ENCODE measurements at places on chromosomes 5 and 9.

GRCh38 chr5:82821846-82822633 lies 255.2 kb downstream of the TMEM167A start:
- DNase-seq = no peak

DNA sequence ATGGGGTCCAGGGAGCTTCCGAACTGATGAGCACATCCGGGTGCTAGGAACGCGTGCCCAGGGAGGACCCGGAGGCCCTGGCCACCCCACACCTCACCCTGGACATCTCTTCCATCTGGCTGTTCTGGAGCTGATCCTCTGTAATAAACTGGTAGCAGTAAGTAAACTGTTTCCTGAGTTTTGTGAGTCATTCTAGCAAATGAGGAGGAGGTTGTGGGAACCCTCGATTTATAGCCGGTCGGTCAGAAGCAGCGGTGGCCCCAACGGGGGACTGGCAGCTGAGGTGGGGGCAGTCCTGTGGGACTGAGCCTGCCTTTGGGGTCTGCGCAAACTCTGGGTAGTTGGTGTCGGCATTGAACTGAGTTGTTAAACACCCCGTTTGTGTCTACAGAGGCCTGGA lies 15.4 kb upstream of the UBAC1 start:
- no peak for DNase-seq

DNA sequence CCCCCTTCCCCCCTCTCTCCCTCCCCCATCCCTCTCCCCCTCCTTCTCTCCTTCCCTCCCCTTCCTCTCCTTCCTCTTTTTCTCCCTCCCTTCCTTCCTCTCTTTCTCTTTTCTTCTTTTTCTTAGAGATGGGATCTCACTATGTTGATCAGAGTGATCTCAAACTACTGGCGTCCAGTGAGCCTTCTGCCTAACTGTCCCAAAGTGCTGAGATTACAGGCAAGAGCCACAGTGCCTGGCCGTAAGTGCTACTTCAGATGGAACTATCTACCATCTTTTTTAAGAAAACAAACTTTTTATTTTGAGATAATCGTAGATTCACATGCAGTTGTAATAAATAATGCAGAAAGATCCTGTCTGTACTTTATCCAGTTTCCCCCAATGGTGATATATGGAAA lies 6.3 kb downstream of the RCL1 start:
- DNase-seq = no peak

DNA sequence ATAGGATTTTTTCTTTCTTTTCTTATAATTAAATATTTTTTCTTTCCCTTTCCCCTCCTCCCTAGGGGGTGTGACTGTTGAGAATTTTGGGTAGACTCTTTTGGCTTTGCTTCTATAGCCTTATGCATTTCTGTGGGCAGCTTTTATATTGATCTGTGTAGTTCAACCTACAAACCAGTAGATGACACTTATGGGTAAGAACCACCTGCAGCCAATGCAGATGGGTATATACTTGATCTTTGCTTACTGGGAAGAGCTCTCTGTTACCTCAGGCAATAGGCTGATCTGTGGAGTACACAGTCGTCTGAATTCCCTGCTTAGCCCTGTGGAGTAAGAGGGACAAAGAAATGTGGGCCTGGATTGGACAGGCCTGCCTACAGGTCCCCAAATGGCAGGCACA lies 102.7 kb upstream of the STARD4 start:
- DNase-seq = no peak

GRCh38 chr5:64665243-64665642 lies 25.1 kb upstream of the SHISAL2B start:
- no peak for DNase-seq

DNA sequence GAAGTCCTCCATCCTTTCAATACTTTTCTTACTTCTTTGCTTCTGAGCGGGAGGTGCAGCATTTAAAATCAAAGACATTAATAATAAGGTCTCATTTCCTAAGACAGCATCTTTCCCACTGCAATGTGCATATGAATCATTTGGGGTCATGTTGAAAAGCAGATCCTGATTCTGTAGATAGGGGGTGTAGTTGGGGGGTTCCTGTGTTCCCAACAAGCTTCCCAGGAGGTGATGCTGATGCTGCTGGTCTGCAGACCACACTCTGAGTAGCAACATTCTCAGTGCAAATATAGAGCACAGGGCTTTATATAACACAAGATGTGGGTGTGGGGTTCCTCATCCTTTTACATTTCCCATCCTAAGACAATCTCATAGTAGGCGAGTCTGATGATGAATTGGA lies 126.5 kb upstream of the PALM2AKAP2 start:
- no peak for DNase-seq

DNA sequence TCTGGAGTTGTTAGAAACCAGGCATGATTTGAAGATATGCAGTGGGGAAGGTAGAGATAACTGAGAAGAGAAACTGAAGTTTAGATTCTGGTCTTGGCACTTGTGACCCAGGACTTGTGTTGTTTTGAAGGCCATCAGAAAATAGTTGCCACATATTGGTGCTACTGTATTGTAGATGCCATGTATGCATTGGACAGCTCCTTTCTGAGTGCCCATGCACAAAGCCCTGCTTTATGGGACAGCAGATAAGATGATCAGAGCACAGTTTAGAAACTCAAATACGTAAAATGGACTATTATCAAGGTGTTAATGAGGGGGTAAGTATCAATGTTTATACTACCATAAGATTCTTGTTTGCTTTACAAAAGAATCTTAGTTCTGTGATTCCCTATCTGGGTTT lies 84.9 kb downstream of the KIF4B start:
- no peak for DNase-seq

- no peak for DNase-seq
These were observed 367.9 kb downstream of the DIRAS2 start for GRCh38 chr9:90274725-90275124.

DNA sequence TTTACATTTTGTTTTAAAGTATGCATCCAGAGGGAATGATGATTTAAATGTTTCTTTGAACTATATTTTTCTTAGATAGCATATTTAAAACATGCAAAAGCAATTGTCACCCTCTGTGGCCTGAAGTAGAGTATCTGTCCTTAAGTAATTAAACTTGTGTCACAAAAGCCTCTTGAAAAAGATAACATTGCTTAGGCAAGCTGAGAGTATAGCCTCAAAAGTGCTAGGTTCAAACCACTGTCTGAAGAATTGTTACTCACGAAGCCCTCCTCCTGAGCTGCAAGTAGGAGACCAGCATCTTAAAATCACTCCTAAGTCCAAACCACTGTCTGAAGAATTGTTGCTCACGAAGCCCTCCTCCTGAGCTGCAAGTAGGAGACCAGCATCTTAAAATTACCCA lies 378.0 kb upstream of the PRR16 start:
- no peak for DNase-seq

DNA sequence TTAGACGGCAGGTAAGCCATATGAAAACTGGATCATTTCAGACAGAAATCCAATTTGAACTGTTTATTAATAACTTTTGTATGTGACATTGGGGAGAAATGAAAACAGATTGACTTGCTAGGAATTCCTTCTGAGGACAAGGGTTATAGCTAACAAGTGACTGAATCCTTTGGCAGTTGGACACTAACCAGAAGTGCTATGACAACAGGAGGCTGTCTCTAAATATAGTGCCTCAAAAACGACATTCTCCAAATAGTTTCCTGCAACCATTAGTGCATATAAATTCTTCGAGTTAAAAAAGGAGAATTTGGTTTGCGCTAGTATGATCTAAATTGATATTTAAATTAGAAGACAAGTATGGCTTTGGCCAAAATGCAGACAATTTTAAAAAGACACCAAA lies 338.6 kb downstream of the PTPRD start:
- no peak for DNase-seq

DNA sequence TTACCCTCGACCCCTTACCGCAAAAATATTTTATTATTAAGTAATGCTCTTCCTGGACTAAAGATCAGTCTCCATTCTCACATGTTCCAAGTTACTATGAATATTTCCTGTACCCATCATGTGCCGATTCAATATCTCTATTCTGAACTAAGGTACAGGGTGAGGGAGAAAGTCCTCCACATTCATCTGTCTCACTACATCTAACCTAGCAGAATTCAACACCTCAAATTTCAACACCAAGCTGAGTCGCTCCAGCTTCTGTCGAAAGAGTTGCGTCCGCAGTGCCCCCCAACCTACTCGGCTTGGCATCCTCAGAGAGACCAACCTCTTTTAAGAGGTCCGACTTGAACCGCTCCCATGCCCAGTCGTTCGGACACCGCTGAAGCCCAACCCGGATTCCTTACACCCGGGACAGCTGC lies 1.0 kb downstream of the CERT1 start:
- no peak for DNase-seq

DNA sequence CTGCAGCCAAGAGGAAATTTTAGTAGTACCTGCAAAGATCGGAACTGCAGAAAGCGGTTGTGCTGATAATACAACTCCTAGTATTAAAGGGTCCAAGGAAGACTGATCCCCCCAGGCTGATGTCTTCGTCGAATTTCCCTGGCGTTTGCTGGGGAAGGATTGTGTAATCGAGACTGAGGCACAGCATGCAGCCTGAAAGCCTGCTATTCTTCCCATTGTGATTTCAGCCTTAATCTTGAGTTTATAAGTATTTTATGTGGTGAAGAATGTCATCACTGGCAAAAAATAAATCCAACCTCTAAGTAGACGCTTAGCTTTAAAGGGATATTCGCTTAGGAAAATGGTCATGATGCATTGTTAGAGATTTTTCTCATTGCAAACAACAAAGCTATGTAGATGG lies 21.3 kb upstream of the LMX1B start:
- no peak for DNase-seq

DNA sequence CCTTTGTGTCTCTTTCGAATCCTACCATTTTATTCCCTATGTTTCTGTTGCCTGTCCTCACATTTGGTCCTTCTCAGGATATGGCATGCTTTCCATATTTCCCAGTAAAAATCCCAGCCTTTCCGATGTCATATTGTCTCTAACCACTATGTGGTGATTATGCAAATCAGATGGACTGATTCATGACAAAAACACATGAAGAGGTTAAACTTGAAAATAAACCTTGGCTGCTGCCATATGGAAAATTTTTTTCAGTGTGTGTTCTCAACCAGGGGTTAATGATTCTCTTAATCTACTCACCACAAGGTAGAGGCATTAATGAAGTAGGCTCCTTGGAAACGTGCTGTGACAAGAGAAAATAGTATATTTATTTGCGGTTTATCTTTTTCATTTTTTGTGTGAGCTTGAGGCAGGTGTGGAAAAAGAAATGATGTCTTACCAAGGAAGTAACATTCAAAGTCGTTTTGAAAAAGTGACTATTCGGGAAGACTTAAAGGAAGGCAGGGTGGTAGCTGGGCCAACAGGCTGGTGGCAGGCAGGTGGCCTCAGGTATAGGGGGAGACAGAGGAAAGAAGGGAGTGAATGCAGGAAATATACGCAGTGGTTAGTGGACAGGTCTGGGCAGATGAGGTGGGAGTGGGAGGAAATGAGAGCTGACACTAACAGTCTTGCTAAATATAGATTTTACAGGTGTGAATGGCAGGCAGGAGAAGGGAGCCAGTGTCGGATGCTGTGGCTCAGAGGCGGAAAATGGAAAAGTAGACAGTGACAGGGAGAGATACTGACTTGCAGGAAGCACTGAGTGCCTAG lies 46.2 kb downstream of the DMRT2 start:
- DNase-seq = no peak

DNA sequence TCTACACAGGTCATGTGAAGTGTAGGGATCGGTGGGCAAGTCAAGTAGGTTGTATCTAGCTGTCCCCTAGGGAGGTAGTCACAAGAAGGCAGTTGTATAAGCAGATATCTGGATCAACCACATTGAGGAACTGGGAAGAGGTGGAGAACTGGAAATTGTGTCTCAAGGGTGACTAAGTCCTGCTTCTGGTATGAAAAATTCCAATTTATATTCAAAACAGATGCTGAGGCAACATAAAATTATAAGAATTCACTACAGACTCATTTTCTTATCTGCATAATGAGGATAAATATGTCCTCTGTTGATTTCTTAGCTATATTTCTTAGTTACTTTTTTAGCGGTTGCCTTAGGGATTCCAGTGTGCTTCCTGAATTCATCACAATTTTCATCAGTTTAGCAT lies 46.8 kb downstream of the GALNT12 start:
- no peak for DNase-seq

- no peak for DNase-seq
These were observed 137.7 kb downstream of the PRELID2 start for GRCh38 chr5:145697251-145697990.

- no peak for DNase-seq
These were observed 11.3 kb upstream of the LOX start for GRCh38 chr5:122089096-122090013.

- DNase-seq = no peak
These were observed 116.8 kb downstream of the TRIM36 start for GRCh38 chr5:115052948-115053347.

GRCh38 chr5:90558344-90559192 lies at the start of gene ADGRV1:
Gene ADGRV1, plus strand, starts transcription at chr5:90558797. Its CDS starts 99 bp downstream, at chr5:90558896.
- no peak for DNase-seq

DNA sequence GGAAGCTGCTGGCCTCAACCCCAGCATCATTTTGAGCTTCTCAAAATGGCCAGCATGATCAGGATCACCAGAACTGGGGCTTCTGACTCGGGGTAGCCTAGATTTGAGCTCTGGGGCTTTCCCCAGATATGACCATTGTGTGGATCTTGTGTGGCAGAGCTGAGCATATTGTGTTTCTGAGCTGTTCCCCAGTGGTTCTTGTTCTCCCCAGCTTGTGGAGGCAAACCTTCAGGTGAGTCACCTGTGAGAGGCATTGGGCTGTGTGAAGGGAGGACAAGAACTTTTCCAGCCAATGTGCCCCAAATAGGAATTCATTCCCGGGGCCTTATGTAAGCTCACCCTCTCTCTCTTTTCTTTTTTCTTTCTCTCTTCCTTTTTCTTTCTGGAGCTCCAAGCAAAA lies 80.7 kb upstream of the PITX1 start:
- DNase-seq = no peak

GRCh38 chr5:172870291-172870714 lies 36.3 kb downstream of the ERGIC1 start:
- DNase-seq = no peak

GRCh38 chr9:73847536-73847935 lies 649.6 kb upstream of the RORB start:
- no peak for DNase-seq

DNA sequence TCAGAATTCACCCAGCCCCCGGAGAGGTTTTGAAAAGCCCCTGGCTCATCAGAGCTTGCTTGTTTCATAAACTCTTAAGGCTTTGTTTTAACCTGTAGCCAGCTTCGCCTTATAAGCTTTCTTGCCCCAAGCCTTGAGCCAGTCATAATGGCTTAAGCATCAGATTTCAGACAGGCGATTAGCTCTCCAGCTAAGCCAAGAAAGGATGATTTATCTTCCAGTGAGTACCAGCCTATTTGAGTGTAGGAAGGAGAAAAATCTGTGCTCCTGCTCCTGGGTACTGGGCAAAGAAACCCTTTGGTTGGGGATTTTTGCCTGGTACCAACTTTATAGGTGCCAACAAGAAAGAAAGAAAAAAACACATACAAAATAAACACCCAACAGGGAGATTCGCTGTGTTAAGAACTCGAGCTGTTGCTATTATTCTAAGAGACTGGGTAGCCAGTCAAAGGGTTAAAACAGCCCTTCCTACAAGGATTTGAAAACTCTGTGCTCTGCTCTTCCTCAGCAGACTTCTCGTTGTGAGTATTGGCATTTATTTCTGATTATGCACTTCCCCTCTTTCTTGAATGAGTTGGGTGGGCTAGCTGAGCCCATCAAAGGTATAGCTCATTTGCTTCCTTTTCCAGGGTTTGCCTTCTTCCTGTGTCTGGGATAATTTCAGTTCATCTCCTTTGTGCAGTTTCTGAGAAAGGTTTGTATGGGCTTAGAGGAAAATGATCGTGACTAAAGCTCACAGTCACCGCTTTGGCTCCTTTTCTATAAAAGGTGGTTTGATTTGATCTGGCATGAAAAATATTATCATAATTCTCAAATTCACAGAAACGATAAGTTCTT lies 157.2 kb upstream of the DMRT1 start:
- no peak for DNase-seq

Measured in activated CD4-positive, alpha-beta T cell treated with anti-CD3 and anti-CD28 coated beads, Interleukin-2, amount 50 U/mL, for 1 hour (primary cell).